Fibroblast of skin of left quadriceps (primary cell): ENCODE measurements at places on chromosomes 3 and 15.

DNA sequence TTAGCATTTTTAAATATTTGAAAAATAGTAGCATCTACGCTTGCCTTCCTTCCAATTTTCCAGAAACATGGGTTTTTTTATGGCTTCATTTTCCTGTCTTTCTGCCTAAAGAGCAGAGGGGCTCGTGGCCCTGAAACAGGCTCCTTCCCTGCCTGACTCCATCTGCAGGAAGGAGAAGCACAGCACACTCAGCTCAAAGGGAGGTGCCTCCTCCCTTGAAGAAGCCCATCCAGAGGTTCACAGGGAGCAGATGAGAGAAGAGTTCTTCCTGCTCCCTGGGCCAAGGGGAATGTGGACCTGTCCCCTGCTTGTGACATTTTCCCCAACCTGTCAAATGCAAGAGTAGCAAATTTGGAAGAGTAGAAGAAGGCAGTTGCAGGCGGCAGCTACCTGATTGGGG, 55.8 kb downstream of the BBX start:
- DNase-seq, result no peak

GRCh38 chr3:102026656-102027055, 177.3 kb downstream of the NFKBIZ start:
- no peak for DNase-seq

DNA sequence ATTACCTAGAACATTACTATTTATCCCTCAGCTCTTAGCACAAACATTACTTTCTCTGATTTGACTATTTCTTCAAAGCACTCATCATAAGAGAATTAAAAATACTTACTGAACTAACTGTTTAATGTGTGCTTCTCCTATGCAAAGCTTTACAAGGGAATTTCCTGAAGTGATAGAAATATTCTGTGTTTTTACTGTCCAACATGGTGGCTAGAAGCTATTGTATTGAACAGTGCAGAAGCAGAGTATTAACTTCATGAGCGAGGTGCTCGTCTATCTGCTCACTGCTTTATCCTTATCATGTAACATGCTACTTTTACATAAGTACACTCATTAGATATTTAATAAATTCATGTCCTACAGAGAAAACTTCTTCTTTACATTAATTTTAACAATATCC, 239.1 kb downstream of the ISL2 start:
- no peak for DNase-seq

GRCh38 chr15:56168394-56168793, 75.3 kb downstream of the RFX7 start:
- no peak for DNase-seq

DNA sequence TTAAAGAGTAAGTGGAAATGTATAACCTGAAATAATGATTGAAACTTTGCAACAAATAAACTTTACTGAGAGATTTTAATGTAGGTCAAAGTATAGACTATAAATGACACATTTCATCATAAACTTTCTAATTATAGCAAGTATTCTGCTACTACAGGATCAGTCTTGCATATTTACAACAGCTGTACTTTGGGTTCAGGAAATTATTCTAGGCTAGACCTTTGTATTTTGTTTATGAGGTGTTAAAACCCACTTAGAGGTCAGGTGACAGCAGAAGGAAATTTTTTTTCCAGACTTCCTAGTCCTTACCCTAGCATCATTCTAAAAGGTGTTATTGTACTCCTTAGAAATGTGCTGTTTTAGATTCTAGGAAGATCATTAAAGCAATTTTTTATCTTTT, 2.3 kb downstream of the RNF7 start:
- no peak for DNase-seq

- no peak for DNase-seq
Measured at GRCh38 chr3:9278498-9278897, 29.1 kb upstream of the SRGAP3 start.

GRCh38 chr3:177735431-177735830, 538.1 kb upstream of the TBL1XR1 start:
- no peak for DNase-seq

DNA sequence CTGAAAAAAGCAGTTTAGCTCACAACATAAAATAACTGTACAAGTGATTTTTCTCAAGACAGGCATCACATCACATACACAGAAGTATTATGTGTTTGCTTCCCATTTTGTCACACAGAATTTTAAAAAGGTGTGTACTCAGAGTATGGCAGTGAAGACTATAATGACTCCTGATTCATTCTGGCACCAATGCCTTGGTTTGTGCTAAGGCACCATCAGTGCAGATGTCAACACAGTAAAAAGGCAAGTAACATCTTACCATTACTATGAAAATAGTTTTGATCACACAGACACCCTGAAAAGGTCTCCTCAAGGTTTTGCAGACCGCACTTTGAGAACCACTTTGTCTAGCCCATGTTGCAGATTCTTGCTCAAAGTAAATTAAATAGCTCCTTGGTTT, 191.6 kb downstream of the KLHL25 start:
- DNase-seq, result no peak

GRCh38 chr3:170259907-170260306, 37.7 kb downstream of the PRKCI start:
- DNase-seq, result no peak

DNA sequence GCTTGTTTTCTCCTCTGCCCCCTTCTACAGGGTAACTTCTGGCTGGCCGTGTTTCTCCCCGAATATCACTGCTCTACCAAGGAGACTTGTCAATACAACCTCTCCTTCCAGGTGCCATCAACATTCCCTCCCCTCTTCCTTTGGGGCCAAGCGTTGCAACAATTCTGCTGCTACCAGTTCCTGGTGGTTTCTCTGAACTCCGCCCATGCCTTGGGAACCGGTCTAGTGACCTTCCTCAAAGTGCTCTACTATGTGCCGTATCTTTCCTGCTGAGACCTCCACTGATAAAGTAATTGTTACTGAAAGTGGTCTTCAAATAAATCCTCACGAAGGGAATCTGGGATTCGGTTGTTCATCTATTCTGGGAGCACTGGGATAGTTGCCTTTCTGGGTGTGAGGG, 26.2 kb downstream of the PCSK6 start:
- no peak for DNase-seq

- DNase-seq, result peak; percentile 93
Measured at GRCh38 chr3:136350132-136350531, 100.0 kb downstream of the PCCB start.

- no peak for DNase-seq
Measured at GRCh38 chr3:135762188-135762856, 203.2 kb upstream of the PPP2R3A start.

- no peak for DNase-seq
Measured at GRCh38 chr3:148344521-148344920, 353.2 kb upstream of the AGTR1 start.

- no peak for DNase-seq
Measured at GRCh38 chr3:120438216-120438615, 12.6 kb downstream of the FSTL1 start.

- DNase-seq, result no peak
Measured at GRCh38 chr15:39058351-39059131, 493.9 kb upstream of the RASGRP1 start.

GRCh38 chr3:111277226-111277625, 205.6 kb downstream of the NECTIN3 start:
- peak; percentile 25 for DNase-seq

GRCh38 chr3:52268036-52268435, 10.4 kb downstream of the WDR82 start:
- no peak for DNase-seq

DNA sequence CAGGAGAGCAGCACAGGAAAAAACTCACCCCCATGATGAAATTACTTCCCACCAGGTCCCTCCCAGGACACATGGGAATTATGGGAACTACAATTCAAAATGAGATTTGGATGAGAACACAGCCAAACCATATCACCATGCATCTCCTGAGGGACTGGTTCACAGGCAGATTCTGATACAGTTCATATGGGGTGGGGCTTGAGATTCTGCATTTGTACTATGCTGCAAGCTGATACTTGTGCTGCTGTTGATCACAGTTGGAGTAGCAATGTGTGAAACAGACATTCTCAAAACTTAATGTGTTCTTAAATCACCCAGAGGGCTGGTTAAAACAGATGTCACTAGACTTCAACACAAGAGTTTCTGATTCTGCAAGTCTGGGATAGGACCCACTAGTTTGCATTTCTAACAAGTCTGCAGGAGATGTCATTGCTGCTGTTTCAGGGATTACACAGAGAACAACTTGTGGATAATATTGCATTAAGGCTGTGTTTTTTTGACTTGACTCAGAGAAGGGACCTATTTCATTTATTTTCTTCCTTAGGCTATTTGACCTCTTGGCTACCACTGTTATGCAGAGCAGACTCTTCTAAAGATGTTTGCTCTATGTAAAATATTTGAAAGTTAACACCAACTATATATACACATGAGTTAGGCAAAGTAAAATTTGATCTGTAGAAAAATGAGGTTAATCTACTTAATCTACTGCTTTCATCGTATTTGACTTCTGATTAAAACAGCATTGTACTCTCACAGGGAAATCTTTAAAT, 194.2 kb upstream of the CNTN3 start:
- no peak for DNase-seq

DNA sequence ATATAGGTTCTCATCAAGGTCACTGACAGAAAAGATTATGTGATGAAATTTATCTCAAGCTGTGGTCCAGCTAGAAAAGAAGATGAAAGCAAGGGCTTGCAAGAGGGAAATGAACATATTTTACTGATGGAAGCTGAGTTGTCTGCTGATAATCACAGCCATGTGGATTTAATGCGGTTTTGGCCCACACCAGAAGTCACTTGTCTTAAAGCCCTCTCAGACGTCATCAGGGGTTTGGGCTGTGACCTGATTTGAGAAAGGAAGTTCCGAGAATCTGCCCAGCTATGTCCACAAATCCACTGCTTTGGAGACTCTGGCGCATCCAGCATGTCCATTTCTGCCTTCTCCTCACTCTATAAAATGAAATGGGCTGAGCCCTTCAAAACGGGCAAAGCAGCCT, 278.4 kb downstream of the SUCLG2 start:
- DNase-seq, result no peak

- DNase-seq, result no peak
Measured at GRCh38 chr15:36887214-36887961, 213.0 kb downstream of the MEIS2 start.

- no peak for DNase-seq
Measured at GRCh38 chr15:74262151-74262550, 26.0 kb downstream of the CCDC33 start.

GRCh38 chr3:114903213-114903612, 243.9 kb downstream of the ZBTB20 start:
- no peak for DNase-seq

DNA sequence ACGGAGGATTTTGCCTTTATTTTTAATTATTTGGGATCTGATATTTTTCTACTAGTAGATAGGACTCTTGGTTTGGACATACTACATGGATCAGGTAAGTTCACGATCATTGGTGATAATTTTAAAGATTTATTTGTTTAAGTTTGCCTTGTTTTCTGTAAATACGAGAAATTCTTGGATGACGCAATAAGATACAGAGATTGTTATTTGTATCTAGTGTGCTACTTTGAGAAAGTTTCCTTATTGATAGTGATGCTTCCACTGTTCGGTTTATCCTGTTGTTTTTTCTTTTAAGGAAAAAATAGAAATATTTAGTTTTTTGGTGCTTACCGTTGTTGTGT, 577 bp downstream of the CHD2 start:
- DNase-seq, result no peak

GRCh38 chr3:195129644-195130492, 141.1 kb downstream of the XXYLT1 start:
- no peak for DNase-seq

GRCh38 chr3:126360714-126361060, 3.5 kb upstream of the KLF15 start:
- DNase-seq, result no peak

- DNase-seq, result no peak
Measured at GRCh38 chr3:1616744-1617143, 481.9 kb upstream of the CNTN4 start.

DNA sequence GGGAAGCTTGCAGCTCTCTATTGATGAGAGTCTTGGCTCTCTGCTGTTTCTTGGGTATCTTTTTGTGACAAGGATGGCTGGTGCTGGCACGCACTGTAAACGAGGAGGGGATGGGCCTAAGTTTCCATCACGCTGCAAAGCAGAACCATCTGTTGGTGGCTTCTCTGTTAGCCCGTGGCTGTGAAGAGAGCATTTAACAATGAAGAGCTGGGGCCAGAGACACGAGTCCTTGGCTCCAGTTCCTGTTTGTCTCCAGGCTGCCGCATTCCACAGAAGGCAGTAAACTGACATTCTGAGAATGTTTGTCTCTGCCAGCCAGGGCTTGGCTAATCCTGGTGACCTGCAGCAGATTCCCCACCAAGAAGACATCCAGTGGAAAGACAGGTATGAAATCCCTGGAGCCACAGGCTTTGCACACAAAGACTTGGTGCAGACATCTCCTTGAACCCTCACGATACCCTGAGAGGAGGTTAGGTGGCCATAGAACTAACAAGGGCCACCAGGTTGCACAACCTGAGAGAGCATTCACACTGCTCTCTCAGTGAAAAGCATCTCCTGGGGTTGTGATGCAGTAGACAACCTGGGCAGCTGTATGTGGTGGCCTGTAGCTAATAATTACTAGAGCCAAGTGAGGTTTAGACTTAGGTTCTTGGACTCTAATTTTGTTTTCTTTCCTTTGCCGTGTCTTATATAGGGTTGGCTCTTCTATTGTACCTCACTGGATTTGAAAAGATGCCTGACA, 130.9 kb downstream of the ASB7 start:
- peak; percentile 70 for DNase-seq

DNA sequence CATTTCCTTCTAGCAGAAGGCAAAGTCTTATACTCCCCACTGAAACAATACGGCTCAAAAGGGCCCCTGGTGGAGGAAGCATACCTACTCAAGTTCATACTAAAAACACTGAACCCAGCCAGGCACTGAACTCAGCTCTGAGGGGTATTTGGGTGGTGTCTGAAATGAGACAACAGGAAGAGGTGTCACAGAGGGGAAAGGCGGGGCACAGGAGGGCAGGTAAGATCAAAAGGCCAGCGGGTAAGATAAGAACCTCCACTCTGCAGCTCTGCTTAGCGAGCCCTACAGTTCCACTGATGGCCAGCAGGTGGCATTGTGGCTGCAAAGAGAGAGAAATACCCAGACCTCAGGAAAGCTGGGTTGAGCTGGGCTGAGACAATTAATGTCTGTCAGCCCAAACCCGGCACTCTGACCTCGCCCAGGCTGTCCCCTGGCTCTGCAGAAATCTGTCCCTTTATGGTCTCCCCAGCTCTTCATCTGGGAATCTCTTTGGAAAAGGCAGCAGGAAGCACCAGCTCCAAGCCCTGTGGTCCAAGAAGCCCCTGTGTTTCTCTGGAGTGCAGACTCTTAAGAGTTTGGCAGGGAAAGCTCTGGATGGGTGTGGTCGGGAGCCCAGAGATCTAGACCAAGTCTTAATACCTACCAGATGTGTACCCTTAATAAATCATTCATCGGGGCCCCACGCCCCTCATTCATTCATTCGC, 8.4 kb downstream of the MFGE8 start:
- no peak for DNase-seq
